ENCODE measurements at places on chromosomes 5 and 9.

GRCh38 chr5:35313291-35313690 lies 83.0 kb upstream of the PRLR start:
- no peak for DNase-seq

DNA sequence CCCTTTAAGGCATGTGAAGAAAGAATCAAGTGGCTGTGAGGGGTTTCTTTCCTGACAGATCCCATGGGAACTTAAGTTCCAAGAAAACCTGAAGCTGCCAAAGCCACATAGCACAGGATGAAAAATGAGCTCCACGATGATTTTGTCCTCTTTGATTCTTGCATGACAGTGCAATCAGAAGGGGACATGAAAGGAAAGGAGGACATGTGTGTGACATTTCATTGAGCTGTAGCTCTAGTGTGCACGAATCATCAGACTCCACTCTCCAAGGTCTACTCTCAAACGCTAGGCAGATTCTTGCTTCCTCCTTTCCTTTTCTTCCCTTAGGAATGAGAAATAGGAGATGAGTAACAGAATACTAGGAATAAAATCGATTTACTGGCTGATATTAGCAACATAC lies 142.0 kb downstream of the ZNF608 start:
- no peak for DNase-seq

DNA sequence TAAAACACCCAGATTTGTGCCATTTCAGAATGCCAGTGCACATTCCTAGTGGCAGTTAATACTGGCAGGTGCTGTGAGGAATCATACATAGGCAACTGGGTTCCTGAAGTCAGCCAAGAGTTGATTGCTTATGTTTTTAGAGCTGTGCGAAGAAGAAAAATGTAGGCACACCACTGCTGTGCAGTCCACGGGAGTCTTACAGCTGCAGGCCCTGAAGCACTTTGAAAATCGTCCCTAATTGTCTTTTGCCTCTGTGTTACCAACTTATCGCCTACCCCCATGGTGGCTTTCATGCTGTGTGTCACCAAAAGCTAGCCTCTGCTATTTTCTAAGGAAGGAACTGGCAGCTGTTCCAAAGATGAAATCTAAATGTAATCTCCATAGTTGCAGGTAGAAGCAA lies 263.9 kb downstream of the ARRDC3 start:
- DNase-seq, result no peak

- no peak for DNase-seq
Observed at GRCh38 chr5:133977858-133978257, 9.4 kb upstream of the C5orf15 start.

DNA sequence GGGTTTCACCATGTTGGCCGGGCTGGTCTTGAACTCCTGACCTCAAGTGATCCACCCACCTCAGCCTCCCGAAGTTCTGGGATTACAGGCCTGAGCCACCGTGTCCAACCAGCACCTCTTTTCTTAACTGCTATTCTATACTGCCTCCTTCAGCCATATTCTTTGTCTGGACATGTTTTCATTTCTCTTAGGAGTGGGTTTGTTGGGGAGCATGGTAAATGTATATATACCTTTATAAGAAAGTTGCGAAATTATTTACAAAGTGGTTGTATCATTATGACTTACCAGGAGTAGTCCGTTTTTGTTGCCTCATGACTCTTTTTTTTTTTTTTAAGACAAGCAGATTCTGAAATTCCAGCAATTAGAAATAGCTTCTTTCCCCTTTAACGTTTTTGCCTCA lies 38.7 kb downstream of the CDC42SE2 start:
- no peak for DNase-seq

DNA sequence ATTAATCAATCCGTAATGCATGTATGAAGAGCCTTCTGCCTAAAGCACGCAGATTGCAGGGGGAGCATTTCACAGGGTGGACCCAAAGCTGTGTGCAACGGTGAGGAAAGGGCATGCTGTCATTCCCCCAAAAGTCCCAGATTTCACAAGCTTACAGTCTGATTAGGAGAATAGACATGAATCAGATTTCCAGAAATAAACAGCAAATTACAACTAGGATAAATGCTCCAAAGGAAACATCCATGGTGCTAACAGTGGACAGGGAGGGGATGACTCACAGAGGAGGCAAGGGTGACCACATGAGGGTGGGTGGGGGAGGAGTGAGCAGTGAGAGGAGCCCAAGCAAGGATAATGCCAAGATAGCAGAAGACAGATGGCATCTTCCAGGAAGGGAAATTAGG lies 258.4 kb upstream of the TAS2R1 start:
- DNase-seq, result no peak

GRCh38 chr9:9904041-9904440 lies 708.8 kb downstream of the PTPRD start:
- DNase-seq, result no peak

- DNase-seq, result no peak
Observed at GRCh38 chr5:2727550-2727949, 23.9 kb downstream of the IRX2 start.

- no peak for DNase-seq
Observed at GRCh38 chr9:38278457-38278856, 114.0 kb upstream of the ALDH1B1 start.

GRCh38 chr5:140305471-140305870 lies 2.6 kb upstream of the PFDN1 start:
- DNase-seq, result no peak

GRCh38 chr9:91815896-91816295 lies 134.1 kb downstream of the ROR2 start:
- DNase-seq, result no peak

DNA sequence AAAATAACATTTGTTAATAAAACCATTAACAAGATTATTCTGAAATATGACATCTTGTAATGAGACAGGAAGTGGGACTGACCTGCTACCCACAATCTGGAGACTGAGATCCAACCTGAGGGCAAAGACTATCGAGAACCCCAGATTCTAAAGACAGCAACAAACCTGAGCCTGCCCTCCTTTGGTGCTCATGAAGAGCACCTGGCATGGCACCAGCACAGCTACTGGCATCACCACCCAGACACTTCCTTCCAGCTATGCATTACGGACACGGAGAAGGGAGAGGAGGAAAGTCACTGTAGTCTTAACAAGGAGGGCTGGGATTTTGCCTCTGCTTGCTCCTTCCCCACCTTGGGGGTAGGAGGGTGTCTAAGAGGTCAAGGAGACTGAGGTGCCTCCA lies 105.5 kb downstream of the AUH start:
- DNase-seq, result no peak

- no peak for DNase-seq
Observed at GRCh38 chr5:102629827-102630605, 125.1 kb upstream of the PAM start.

DNA sequence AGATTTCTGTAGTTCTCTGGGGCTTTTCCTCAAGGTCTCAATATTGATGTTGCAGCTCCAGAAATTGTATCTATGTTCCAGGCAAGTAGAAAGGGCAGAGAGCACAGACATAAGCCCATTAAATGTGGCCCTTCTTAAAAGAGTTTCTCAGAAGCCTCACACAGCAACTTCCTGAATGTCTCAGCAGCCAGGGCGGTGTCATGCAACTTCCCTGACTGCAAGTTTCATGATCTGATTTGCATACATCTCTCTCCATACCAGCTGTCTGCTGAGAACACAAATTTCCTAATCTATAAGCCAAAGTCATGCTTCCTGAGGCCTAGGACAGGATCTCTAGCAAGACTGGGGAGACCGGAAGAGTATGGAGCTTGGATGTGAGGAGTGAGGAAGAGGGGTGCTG lies 13.0 kb downstream of the RGS7BP start:
- no peak for DNase-seq

- no peak for DNase-seq
Observed at GRCh38 chr5:150320044-150320613, 17.4 kb upstream of the ARSI start.

GRCh38 chr5:168177831-168178450 lies 113.5 kb upstream of the WWC1 start:
- no peak for DNase-seq

DNA sequence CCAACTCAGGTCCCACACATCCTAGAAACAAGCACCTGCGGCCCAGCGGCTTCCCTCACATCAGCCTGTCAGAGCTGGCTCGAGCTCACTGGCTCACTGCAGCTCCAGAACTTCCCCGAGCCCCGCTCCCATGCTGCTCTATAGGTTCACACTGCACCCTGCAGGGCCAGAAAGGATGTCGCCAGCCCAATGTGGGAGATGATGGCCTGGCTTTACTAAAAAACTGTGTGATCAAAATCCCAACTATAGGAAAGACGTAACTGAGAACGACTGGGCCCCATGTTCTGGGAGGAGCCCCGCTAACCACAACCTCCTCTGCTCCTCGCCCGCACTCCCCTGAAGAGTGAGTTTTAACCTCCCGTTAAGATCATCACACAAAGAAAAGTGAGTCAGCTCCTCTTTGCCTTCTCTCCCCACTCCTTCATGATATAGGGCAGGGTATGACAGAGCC lies 4.6 kb downstream of the SURF4 start:
- DNase-seq, result no peak

DNA sequence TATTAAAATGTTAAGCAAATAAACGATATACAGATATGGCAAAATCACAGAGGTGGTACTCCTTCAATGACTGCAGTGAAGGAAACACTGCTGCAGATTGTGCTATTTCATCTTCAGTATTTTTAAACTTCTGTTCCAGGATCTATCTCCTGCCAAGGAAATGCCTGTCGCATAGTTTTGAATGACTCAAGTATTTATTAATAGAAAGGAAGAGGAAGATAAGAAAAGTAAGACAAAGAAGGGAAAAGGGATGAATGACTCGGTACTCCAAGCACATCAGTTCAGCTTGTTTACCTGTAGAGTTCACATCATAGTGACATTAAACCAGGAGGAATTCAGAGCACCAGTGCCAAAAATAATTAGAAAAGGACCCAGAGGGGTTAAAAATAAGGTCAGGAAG lies 5.1 kb upstream of the GPX8 start:
- DNase-seq, result no peak

GRCh38 chr9:87909310-87910041 lies 8.3 kb upstream of the SPATA31C1 start:
- no peak for DNase-seq

- no peak for DNase-seq
Observed at GRCh38 chr5:129820-130219, 37.9 kb downstream of the PLEKHG4B start.

DNA sequence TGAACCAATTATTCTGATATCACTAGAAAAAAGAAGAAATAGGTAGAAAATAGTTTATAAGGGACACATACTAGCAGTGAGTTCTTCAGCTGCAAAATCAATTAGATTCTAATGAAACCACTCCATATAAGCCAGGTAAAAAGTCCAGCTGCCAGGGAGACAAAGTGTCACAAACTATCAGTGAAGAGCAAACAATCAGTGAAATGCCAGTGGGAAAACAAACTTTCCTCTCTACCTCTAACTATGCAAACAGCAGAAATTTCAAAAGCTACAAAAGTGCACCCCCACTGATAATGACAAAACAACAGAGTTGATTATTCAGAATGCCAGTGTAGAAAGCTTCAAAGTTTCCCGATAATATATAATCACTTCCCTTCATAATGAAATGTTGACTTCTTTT lies 637.2 kb upstream of the ITGA1 start:
- no peak for DNase-seq

GRCh38 chr9:14308853-14309145 lies 5.1 kb downstream of the NFIB start:
- no peak for DNase-seq

DNA sequence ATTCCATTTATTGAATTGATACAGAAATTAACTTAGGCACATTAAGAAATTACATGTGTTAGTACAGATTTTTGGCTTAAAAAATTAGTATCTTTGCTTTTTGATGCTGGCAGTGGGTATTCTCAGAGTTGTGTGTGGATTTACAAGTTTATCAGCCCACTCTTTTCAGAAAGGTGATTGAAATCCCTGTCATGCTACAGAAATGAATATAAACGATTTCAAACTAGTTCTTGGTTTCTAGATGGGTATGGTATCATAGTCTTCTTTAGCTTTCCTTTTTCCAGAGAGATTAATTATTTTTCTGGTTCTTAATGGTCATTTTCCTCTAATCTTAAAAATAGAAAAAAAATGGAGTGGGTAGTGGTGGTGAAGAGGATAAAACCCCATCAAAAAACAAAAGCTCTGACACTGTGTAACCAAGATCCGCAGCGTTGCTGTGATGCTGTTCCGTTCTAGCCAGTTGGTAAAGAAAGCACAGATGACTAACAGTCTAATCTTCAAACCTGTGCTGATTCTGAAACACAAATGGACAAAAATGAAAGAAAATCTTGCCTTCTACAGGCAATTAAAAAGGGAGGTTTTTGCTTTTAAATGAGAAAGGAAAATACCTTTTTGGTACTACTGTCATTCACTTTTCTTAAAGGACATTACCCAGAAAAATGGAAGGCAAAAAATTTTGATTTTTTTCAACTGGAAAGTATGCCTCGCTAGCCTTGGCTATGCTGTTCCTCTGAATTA lies 5.2 kb downstream of the LRRTM2 start:
- DNase-seq, result no peak

DNA sequence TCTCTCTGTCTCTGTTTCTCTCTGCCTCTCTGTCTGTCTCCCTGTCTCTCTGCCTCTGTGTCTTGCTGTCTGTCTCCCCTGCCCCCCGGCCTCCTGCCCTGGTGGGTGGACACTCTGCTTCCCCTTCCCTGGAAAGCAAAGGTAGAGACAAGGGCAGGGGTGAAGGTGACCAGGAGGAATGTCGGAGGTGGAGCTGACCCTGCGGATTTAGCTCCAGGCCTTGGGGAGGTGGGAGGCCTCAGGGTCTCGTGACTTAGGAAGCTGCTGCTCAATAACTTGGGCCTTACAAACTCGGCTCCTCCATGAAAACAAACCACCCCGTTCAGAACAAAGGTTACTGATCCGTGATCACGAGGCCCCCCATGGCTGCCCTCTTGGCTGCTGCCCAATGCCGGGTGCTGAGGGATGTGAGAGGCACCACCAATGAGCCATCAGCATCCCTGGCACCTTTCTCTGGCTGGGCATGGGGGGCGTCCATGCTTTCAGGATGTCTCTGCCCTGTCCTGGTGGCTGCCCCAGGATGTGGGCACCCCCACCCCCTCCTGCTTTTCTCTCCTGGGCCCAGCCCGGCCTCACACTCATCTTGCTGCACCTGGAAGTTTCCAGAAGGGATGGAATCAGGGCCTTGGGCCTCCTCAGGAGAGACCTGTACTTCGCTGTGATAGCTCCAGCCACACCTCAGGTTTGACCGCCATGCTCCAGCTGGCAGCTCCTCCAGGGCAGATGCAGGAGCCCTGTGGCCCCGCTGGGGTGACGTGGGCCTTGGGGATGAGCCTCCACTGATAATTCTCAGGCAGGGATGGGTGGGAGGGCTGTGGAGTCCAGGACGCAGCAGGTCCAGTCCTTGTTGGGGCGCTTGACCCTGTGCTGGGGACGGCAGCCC lies 14.8 kb upstream of the SLC6A19 start:
- DNase-seq, result no peak

GRCh38 chr5:55535199-55535905 lies 588 bp upstream of the PLPP1 start:
- DNase-seq, result no peak

DNA sequence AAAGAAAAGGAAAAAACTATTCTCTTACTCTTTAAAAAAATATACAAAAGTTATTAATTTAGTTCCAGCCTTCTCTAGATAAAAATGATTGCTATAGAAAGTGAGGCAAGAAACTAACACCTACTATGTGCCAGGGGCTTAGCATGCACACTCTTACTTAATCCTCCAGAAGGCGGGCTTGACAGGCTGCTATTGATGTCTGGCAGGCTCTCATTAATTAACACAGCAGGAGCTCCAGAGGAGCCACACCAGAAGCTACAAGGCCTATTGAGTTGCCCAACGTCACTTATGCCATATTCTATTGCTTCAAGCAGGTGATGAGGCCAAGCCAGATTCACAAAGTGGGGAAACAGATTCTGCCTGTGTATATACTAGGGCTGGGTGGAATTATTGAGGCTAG lies 54.6 kb upstream of the CLINT1 start:
- no peak for DNase-seq

Data from DMS79 (cell line).